ENCODE measurements at places on chromosomes 12 and 14.
A peak's percentile ranks its signal among the peaks of the same experiment; 100 is the strongest.

- no peak for DNase-seq
These were observed 34.9 kb downstream of the PDE3A start for GRCh38 chr12:20403230-20403629.

DNA sequence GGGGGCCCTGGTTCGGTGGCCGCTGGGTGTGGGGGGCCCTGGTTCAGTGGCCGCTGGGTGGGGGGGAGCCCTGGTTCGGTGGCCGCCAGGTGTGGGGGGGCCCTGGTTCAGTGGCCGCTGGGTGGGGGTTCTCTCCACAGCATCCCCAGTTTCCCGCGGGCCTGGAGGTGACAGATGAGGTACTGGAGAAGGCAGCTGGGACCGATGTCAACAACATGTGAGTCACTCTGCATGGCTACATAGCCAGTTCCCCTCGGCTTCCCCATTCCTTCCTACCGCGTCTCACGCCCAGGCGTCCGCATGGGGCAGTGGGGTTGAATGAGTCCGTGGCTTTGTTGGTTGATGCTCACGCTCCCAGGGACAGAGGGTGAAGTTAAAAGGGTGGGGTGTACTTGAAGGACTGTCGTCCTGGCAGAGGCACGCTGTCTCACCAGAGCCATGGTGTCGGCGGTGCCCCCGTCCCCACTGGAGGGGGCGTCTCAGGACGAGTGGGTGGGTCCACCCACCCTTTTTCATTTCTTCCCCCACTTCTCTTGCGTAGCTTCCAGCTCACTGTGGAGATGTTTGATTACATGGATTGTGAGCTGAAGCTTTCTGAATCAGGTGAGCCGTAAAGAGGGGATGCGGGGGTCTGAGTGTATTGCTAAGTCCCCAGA is 15.6 kb downstream of the HIP1R start:
- DNase-seq: no peak

GRCh38 chr12:31591380-31591901 is 505 bp upstream of the DENND5B start:
- DNase-seq: peak; percentile 52

DNA sequence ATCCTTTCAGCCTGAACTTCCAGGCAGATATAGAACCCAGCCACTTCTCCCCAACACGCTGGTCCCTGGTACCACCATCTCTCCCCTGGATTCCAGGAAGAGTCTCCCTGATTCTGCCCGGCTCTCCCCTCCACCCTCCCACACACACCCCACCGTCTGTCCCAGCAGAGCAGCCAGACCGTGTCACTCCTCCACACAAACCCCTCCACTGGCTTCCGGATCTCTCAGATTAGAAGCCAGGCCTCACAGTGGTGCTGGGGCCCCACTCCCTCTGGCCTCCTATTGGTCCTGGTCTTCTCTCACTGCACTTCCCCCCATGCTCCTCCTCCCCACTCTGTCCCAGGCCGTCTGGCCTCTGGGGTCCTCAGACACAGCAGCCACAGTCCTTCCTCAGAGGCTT is 52.4 kb upstream of the CDKN3 start:
- peak; percentile 75 for DNase-seq

GRCh38 chr12:124663206-124663605 is 95.8 kb upstream of the NCOR2 start:
- no peak for DNase-seq

- DNase-seq: no peak
These were observed 40.9 kb downstream of the CCDC85C start for GRCh38 chr14:99562856-99563748.

- DNase-seq: no peak
These were observed 211.9 kb downstream of the MED13L start for GRCh38 chr12:116065606-116066005.

- DNase-seq: peak; percentile 43
These were observed 171.1 kb upstream of the PRMT8 start for GRCh38 chr12:3319723-3320492.

DNA sequence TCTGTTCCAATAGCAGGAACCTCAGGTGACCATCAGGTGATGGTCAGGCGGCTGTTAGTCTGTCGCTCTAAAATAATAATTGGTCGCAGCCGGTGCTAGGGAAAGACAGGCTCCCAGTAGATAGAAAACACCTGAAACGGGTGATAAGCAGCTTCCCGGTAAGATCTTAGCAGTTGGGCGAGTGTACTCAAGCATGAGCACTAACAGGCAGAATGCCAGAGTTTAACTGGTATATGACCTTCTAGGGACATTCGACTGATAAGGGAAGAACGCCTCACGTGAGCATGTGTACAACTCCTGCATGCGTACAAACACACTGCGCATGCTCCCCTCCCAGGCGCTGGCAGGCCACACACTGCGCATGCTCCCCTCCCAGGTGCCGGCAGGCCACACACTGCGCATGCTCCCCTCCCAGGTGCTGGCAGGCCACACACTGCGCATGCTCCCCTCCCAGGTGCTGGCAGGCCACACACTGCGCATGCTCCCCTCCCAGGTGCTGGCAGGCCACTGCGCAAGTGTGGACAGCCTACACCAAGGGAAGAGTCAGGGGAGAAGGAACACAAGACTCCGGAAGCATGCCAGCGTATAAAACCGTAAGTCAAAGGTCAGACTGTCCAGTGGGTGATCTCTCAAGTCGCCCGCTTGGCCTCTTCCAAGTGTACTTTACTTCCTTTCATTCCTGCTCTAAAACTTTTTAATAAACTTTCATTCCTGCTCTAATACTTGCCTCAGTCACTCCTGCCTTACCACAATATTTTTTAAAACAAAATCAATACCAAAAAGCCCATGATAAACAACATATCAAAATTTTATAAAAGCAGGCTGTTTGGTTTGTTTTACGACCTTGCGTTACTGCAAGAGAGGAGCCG is 24.5 kb downstream of the GPRC5D start:
- DNase-seq: no peak

DNA sequence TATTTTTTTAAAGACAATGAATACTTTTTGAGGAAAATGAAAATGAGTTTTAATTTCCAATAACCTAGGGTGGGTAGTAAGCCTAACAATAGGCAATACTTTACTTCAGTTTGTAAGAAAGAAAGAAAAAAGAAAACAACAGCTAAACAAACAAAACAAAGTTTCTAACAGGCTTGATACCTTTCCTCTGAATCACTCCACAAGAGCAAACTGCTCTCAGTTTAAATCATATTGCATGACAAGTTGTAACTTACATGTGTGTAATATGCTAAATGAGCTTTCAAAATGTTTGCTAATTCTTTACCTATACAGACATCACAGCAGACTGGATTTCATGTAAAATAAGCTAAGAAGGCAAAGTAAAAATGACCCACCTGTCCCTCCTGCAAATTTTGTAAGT is 6.7 kb upstream of the LMO3 start:
- DNase-seq: no peak

DNA sequence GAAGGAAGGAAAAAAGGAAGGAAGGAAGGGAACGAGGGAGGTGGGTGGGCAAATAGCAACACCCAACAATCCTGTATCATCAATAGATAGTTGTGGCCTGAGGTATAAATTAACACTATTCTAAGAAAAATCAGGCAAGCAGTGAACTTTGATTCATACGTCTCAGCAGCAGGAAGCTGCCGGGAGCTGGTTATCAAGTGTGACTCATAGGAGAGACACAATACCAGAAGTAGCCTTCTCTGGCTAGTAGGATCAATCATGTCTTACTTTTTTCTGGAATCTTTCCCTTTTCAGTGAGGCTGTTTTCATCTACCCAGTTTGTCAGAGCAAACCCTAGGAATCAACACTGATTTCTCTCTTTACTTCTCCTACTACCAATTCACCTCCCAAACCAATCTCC is 780.5 kb downstream of the NRXN3 start:
- DNase-seq: no peak

DNA sequence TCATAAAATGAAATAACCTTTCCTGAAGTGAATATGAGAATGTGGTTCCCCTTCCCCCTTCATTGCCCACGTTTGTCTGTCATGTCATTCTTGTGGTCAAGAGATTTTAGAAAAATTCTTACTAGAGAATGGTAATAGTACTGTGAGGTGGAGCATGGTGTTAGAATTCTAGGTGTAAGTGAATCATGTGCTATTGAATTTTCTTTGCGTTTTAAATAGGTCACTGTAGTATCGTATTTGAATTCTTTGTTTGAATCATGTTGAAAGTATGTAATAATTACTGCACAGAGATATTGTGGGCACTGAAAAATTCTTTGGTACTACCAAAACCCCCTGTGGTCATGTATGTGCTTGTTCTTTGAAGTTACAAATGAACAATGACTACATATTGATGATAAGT is 49.9 kb downstream of the FUT8 start:
- DNase-seq: no peak

GRCh38 chr12:1262011-1262410 is 271.0 kb downstream of the ERC1 start:
- peak; percentile 64 for DNase-seq

DNA sequence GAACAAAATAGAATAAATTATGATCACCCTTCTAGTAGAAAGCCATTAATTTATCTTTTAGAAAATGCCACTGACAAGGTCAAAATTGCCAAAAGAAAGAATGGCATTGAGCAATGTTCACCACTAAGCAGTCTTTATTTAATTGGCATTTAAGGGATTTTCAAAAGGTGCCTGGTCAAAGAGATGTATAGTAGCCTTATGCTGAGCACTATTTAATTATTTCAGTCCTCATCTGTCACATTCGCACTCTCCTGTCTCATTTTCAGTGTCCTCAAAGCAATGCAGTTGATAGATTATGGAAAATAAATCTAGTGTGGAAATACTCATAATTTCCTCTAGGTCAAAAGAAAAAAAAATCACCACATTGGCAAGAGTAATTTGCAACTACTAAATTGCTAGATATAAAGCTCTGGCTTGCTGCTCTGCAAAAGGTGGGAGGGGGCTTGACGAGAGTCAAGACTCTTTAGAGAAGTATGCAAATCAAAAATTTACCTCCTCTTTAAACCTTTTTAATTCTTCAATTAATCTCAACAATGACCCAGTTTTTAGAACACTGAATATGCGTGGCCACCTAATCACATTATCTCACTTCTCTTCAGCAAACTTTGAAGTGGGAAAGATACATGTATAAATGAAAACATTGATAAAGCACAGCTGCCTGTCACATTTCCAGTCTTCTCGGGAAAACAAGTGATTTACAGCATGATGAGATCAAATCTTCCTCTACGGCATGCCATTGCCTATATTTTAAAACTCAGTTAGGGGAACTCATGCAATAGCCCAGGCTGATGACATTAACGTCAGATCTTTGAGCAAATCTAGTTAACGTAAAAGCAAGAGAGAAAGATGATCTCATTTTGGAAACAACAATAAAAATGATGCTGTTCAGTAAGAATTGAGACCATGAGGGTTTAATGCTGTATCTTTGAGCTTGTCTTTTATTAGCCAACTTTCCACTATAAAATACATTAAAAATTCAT is 373.1 kb upstream of the DCN start:
- no peak for DNase-seq

DNA sequence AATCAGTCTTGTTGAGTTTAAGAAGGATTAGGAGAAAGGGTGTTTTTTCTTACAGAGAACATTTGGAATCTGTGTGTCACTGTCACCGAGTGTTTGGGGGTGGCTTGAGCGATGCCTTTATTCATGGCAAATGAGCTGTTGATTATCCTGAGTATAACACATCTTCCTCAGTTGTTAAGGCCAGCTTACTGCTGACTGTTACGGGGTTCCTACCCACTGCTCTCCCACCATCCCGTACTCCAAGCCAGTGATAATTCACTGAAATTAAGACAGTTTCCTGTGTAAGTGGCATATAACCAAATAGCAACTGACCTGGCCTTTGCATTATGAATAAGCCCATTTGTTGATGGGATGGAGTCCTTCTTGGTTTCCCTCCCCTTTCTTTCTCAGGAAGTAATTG is 9.5 kb downstream of the ESRRB start:
- DNase-seq: no peak

- DNase-seq: no peak
These were observed 45.4 kb upstream of the NPFF start for GRCh38 chr12:53552361-53553327.

DNA sequence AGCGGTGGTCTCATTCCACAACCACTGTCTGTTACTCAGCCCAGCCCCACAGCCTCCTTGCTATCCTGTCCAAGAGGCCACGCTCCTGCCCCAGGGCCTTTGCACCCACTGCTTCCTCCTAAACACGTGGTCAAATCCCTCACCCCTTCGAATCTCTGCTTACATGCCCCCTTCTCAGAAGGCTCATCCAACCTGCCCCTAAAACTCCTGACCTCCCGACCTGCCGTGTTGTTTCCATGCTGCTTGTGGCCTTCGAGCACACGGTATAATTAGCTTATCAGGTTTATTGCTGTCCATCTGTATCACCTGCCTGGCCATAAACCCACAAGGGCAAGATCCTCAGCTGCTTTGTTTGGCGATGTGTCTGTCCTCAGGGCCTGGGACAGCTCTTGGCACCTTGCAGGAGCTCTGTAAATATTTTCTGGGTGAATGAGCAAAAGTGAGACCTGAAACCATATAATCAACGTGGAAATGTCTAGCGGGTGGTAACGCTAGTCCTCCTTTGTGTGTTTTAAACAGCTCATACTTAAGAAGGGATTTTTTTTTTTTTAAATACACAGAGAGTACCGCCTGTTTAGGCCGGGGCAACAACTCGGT is 36.0 kb downstream of the SCARB1 start:
- no peak for DNase-seq

DNA sequence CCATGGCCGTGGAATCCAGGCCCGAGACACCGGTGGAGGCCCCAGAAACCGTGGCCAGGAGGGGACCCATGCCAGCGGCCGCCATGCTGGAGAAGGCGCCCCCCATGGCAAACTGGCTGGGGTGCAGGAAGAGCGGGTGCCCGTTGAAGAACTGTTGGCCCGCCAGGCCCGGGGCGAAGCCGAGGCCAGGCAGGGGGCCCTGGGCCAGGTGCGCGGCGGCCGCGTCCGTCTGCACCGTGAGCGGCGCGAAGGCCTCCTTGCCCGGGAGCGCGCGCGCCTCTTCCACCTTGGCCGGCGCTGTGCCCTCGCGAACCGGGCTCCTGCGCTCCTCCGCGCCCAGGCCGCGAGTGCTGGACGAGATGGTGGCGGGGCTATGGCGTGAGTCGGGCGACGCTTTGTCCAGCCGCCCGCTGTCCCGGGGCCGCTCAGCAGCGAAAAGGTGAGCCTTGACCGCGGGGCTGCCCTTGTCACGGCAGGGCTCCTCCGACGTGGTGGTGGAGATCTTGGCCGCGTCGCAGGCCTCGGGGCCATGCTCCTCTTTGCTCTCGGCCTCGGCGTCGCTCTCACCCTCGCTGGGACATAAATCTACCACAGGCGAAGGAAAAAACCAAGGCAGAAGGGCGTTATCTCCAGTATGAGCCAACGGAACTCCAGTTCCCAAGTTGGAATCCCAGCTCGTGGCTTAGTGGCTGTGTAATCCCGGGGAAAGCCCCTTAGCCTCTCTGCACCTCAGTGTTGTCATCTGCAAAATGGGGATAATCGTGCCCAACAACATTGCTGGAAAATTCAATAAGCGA is 9.5 kb downstream of the TBX3 start:
- DNase-seq: no peak
